ENCODE measurements at places on chromosomes 3 and 15. TPM values are rescaled to one million over a fixed set of nuclear protein-coding genes. Genes with fewer than 3 reads are reported as not detected.
A peak's percentile ranks its signal among the peaks of the same experiment; 100 is the strongest.

GRCh38 chr3:130699765-130700164, 46.9 kb downstream of the PIK3R4 start:
- no peak overlapping the region for H3K4me3 ChIP-seq
- H3K27me3 ChIP-seq: no peaks in the 10 kb centered on the region
- no peak overlapping the region for H3K27ac ChIP-seq
- H3K4me1 ChIP-seq: no peaks in the 10 kb centered on the region

GRCh38 chr15:44102675-44103254, 92.3 kb downstream of the FRMD5 start:
- no peaks in the 10 kb centered on the region for H3K4me1 ChIP-seq
- no peak overlapping the region for H3K4me3 ChIP-seq
- H3K36me3 ChIP-seq: no peaks in the 10 kb centered on the region
- H3K27ac ChIP-seq: no peak overlapping the region
- H3K27me3 ChIP-seq: no peaks in the 10 kb centered on the region
- no peak for DNase-seq

DNA sequence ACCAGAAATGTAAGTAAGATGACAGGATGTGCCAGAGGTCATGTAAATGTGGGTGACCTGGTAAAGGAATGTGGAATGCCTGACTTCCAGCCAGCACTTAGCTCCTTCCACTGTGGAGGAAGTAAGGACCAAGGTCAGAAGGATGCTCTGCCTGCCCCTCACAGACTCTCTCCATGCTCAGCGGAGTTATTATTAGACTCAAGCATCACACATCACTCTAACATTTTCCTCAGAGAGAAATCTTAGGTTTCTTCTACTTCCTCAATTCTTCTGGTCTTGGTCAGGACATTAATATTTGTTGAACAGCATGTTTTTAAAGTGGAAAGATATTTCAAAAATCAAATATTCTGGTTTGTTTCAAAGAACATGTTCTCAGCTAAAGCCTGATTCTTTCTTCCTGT, 231.4 kb upstream of the WNT5A start:
- no peaks in the 10 kb centered on the region for H3K36me3 ChIP-seq
- H3K4me3 ChIP-seq: no peak overlapping the region
- no peak for DNase-seq
- no peaks in the 10 kb centered on the region for H3K27me3 ChIP-seq
- H3K4me1 ChIP-seq: peaks cover 5% of the 10 kb centered on the region

DNA sequence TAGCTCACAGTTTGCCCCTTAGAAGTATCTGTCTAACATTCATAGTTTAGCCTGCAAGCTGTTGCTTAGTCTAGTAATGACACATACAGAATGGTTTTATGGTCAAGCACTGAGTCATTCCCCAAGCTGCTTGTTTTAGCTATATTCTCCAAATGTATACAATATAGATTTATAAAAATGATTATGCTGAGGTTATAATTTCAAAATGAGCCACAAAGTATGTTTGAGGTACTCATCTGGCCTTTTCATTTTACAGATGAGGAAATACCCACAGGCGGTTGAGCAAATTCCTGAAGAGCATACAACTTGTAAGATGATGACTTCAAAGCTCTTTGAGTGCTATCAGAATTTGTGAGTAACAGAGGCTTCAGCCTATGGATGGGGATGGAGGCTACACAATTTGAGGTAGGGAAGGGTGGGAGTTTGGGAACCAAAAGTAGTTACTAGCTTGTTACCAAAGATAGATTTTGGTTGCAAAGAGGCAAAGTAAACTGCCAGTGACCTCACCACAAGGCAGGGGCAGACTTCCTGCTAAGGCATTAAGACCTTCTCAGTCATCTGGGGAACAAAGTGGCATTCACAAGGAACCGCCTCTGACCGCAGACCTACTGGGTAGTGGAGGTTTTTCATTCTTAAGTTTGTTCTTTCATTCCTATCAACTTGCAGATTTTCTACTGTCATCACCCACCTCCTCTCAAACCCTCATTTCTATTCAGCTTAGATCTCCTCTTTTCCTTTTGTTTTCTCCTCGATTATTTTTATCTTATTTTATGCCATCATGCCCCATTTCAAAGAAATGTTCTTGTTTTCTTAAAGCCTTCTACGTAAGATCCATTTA, 257.2 kb upstream of the NECTIN3 start:
- no peak overlapping the region for H3K4me3 ChIP-seq
- no peaks in the 10 kb centered on the region for H3K4me1 ChIP-seq
- H3K27me3 ChIP-seq: no peaks in the 10 kb centered on the region
- no peak overlapping the region for H3K27ac ChIP-seq

DNA sequence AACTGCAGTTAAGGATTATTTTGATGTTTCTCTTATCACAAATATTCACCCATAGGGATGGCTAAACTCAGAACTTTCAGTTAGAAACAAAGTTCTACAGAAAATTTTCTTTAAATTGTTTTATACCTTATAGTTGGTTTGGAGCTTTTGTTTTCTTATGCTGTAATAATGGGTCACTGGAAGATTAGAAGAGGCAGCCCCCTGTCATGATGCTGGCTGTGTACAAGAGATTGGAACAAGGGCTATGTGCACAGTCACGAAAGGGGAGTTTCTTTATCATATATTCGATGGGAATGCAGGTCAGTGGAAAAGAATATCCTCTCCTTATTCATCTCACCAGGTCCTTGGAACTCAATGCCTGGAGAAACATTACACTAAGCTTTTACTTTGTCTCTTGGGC, 12.0 kb upstream of the CPA3 start:
- peak overlapping the region; percentile 11 for H3K27ac ChIP-seq
- H3K4me1 ChIP-seq: peaks cover 2% of the 10 kb centered on the region
- no peak overlapping the region for H3K4me3 ChIP-seq
- H3K27me3 ChIP-seq: no peaks in the 10 kb centered on the region

GRCh38 chr15:95865330-95865739, 465.2 kb upstream of the NR2F2 start:
- H3K27ac ChIP-seq: no peak overlapping the region
- peaks cover 6% of the 10 kb centered on the region for H3K4me1 ChIP-seq
- H3K27me3 ChIP-seq: no peaks in the 10 kb centered on the region

- no peaks in the 10 kb centered on the region for H3K27me3 ChIP-seq
- no peaks in the 10 kb centered on the region for H3K36me3 ChIP-seq
- H3K4me1 ChIP-seq: peaks cover 4% of the 10 kb centered on the region
- H3K27ac ChIP-seq: no peak overlapping the region
Measured at GRCh38 chr15:65081758-65082157, 5.2 kb downstream of the KBTBD13 start.

GRCh38 chr3:170740285-170740684, 129.7 kb downstream of the RPL22L1 start:
- H3K27ac ChIP-seq: peak overlapping the region; percentile 83
- H3K4me1 ChIP-seq: peaks cover 5% of the 10 kb centered on the region
- H3K36me3 ChIP-seq: no peaks in the 10 kb centered on the region
- no peak overlapping the region for H3K4me3 ChIP-seq
- H3K27me3 ChIP-seq: no peaks in the 10 kb centered on the region

DNA sequence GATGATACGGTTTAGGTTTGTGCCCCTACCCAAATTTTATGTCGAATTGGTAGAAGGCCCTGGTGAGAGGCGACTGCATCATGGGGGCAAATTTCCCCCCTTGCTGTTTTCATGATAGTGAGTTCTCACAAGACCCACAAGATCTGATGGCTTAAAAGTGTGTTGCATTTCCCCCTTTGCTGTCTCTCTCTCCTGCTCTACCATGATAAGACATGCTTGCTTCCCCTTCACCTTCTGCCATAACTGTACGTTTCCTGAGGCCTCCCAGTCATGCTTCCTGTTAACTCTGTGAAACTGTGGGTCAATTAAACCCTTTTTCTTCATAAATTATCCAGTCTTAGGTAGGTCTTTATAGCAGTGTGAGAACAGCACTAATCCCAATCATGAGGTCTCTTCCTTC, 381.2 kb downstream of the RSL24D1 start:
- H3K4me3 ChIP-seq: no peak overlapping the region
- no peak overlapping the region for H3K27ac ChIP-seq
- H3K36me3 ChIP-seq: no peaks in the 10 kb centered on the region
- DNase-seq: no peak
- H3K4me1 ChIP-seq: no peaks in the 10 kb centered on the region

GRCh38 chr3:50154840-50155490, at the start of gene SEMA3F:
SEMA3F (plus strand) TSS chr3:50155324; CDS start chr3:50159623, 4,299 bp downstream.
- no peaks in the 10 kb centered on the region for H3K36me3 ChIP-seq
- peaks cover 7% of the 10 kb centered on the region for H3K4me1 ChIP-seq
- H3K4me3 ChIP-seq: peak within 1 kb of the TSS; percentile 39
- H3K27me3 ChIP-seq: no peaks in the 10 kb centered on the region
- DNase-seq: peak; percentile 49
- no peak within 1 kb of the TSS for H3K27ac ChIP-seq

DNA sequence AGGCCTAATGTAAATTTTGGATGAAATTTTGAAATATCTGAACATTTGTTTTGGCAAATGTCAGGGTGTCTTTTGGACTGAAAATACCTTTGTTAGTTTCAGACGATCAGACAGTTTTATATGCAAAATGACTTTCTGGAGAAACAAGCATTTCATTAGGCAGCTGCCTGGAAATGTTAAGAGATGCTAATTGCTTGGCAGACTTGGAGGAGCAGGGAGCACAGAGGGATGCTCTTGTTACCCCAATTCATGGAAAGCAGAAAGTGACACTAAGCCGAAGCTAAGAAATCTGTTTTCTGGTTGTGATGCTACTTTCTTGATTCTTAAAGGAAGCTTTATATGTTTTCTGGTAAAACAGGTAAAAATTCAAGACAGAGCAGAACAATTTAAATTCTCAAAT, 204.3 kb upstream of the GBE1 start:
- DNase-seq: no peak
- no peaks in the 10 kb centered on the region for H3K36me3 ChIP-seq
- H3K27me3 ChIP-seq: no peaks in the 10 kb centered on the region
- no peak overlapping the region for H3K4me3 ChIP-seq
- no peak overlapping the region for H3K27ac ChIP-seq

DNA sequence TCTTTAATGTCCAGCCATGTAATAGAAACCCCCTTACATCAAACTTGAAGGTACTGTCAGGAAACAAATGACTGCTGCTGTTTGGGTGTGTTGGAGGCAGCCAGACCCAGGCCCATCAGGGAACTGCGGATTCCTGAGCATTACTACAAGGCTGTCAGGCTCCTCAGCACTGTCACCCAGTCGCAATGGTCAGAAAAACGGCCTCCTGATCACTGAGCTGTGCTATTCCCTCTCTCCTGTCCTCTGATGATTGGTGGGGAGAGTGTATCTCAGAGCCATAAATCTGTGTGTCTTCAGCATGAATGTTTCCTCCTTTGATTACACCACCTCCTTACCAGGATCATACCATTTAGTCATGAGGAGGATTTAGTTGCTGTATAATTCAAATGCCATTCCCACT, 135.2 kb upstream of the GADL1 start:
- no peaks in the 10 kb centered on the region for H3K36me3 ChIP-seq
- H3K27me3 ChIP-seq: no peaks in the 10 kb centered on the region
- no peak for DNase-seq
- H3K4me3 ChIP-seq: no peak overlapping the region

Gene CDHR4
- 3.2 TPM for total RNA-seq

Gene CCDC12
- 43.0 TPM for total RNA-seq

Gene CD86
- 1.9 TPM for total RNA-seq

Gene KIF15
- total RNA-seq: 0.15 TPM

Data from ovary (tissue), 10 donors.